Naive B cell (primary cell): ENCODE measurements at places on chromosomes 16 and 17.

GRCh38 chr16:74608944-74609343 lies 2.0 kb upstream of the GLG1 start:
- DNase-seq = no peak

DNA sequence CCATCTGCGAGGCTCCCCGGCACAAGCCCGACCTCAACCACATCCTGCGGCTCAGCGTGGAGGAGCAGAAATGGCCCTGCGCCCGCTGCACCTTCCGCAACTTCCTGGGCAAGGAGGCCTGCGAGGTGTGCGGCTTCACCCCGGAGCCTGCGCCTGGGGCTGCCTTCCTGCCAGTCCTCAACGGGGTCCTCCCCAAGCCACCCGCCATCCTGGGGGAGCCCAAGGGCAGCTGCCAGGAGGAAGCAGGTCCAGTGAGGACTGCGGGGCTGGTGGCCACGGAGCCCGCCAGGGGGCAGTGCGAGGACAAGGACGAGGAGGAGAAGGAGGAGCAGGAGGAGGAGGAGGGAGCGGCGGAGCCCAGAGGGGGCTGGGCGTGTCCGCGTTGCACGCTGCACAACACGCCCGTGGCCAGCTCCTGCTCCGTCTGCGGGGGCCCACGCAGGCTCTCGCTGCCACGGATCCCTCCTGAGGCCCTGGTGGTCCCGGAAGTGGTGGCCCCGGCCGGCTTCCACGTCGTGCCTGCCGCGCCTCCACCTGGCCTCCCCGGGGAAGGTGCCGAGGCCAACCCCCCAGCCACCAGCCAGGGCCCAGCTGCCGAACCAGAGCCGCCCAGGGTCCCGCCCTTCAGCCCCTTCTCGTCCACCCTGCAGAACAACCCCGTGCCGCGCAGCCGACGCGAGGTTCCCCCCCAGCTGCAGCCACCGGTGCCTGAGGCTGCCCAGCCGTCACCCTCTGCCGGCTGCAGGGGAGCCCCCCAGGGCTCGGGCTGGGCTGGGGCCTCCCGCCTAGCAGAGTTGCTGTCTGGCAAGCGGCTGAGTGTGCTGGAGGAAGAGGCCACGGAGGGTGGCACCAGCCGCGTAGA lies 13.1 kb upstream of the PRR35 start:
- no peak for DNase-seq

GRCh38 chr17:80799538-80800480 lies 191.8 kb upstream of the CHMP6 start:
- no peak for DNase-seq

DNA sequence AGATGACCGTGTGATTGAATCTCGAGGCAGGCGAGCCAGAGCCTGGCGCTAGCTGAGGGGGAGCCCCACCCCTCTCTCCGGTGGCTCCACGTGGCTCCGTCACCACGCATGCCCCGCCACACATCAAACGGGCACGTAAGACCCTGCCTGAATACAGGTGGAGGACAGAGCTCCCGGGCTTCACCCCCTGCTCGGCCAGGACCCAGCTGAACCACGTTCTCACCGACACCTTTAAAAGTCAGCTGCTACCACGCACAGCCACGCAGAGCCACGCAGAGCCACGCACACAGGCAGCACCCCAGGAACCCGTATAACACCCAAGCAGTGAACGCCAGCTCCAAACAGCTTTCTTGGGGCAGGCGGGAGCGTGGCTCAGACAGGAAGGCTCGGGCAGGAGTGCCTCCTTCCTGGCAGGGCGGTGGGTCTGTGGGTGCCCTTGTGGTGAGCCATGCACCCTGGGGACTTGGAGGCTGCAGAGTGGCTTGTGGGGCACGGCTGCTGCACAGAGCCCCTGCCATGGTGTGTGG lies 4.4 kb downstream of the TMEM204 start:
- DNase-seq = no peak

DNA sequence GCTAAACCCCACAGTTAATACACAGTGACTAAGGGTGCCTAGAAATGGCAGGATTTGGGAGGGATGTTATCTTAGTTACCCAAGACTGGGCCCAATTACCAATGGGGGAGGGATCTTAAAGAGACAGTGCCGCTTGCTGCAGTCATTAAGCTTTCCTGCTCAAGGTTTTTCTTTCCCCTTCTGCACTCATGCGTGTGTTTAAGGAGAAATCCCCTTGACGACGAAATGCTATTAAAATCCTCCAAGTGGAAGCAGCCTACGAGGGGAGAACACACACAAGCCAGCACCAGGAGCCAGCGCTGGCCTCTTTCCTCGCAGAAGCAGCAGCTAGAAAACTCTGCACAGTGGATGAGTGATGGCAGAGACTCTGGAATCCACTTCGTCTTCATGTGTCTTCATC lies 22.0 kb downstream of the SALL1 start:
- no peak for DNase-seq
